ENCODE measurements at places on chromosomes 1 and 21.

GRCh38 chr1:101112051-101112780 lies 86.6 kb upstream of the DPH5 start:
- no peak for DNase-seq

GRCh38 chr1:210438928-210439841 lies 110.5 kb downstream of the HHAT start:
- no peak for DNase-seq

DNA sequence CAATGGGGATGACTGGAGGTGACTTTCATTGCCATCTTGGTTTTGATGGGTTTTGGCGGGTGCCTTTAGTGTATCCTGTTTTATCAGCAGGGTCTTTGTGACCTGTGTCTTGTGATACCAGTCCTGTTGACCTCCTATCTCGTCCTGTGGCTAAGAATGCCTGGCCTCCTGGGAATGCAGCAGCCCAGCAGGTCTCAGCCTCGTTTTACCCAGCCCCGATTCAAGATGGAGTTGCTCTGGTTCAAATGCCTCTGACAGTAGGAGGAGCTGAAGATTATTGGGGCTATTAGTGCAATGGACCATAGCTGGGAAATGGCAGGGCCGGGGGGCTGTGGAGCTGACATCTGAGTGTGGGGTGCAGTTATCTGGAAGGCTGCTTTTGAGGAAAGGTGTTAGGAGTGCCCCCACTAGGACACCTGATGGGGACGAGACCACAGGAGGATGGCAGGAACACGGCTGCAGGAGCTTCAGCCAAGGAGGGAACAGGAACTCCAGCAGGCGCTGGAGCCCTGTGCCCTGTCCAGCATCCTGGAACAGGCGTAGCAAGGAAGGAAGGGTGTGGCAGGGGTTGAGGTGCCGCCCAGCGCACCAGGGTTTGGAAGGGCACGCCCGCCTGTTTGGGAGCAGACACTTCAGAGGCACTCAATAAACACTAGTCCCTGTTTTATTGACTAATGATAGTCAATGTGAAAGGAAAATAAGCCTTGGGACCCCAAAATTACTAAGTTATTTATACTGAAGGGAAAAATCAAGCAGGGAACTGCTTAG lies 15.3 kb upstream of the AGPAT3 start:
- no peak for DNase-seq

DNA sequence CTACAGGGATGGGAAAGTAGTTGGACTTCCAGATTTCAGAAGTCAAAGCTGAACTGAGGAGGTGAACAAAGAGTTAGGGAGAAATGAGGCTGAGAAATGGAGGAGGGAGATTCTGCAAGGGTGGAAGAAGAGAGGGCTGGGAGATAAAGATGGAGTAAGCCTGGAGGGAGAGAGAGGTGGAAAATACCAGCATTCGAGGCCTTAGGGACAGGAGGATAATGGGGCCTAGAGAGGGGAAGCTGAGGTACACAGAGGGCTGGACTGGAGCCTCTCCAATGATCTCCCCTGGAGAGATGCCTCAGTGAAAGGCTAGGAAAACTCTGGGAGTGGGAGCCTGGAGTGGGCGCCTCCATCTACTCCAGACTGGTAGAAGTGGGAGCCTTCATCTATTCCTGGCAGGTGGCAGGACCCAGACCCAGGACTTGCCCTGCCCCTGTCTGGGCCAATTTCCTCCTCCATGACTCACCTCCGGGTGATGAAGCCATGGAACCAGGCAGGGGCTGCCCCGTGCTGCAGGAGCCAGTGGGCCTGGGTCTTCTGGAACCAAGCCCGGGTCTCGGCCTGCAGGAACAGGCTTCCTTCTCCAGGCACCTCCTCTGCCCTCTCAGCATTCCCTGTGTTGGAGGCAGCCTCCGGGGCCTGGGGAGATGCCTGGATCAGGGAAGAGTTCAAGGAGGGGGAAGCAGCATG lies 1.9 kb downstream of the SH2D2A start:
- no peak for DNase-seq

- DNase-seq = no peak
These were observed 7.0 kb downstream of the IFNAR2 start for GRCh38 chr21:33236766-33237165.

DNA sequence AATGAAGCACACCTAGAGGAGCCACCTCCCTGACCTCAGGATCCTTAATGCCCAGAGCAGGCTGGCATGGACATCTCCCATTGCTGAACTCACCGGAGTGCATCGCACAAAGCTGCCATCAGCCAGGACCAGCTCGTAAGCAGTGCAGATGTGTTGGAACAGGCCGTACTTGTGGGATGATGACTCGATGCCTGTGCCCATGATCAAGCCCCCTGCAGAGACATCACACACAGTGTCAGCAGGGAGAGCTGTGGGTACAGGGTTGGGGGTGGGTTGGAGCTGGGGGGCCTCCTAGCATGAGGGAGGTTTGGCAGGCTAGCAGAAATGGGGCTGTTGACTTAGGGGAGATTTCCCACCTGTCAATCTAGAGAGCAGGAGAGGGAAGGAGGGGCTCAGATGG lies 12.0 kb downstream of the DHCR24 start:
- DNase-seq = no peak

GRCh38 chr1:1889847-1890505 lies 911 bp downstream of the GNB1 start:
- no peak for DNase-seq

GRCh38 chr1:43442756-43443155 lies 11.0 kb downstream of the HYI start:
- DNase-seq = no peak

DNA sequence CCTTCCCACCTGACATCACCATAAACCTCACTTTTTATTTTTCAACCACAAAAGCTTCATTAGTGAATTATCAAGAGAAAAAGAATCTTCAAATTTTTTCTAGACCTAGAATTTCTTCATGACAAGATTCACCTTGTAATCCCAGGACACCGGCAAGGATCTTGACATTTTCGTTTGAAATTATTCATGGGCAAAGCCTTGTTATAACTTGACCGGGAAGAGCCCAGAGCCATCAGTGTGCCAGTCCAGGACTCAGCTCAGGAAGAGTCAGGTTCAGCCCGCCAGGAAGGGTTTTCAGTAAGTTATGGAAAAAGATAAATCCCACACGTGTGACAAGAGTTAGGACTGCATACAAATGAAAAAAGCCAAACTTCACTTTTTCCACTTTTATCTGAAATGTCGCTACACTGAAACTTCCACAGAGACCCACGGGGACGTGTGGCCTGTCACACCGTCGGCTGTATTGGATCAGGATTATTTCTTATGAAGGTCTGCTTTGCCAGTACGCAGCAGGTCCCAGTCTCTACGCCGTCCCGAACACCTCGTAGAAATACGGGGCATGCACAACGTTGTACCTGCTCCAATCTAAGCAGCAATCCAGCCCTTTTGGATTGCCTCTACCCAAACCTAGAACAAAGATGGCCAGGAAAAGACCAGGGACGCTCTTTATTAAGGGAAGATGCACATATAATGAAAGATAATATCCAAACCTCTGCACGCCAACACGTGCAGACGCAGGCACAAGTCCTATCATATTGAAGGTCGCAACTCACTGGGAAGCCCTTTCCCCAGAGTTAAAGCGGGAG lies 916 bp downstream of the F3 start:
- DNase-seq = no peak

GRCh38 chr1:10380594-10381275 lies 18.1 kb upstream of the PGD start:
- DNase-seq = no peak

GRCh38 chr1:202078241-202078640 lies 44.5 kb upstream of the GPR37L1 start:
- DNase-seq = no peak
